Activated CD4-positive, alpha-beta T cell treated with anti-CD3 and anti-CD28 coated beads for 24 hours (primary cell): ENCODE measurements at places on chromosomes 6 and 20.

GRCh38 chr6:97322811-97323210 is 39.8 kb upstream of the MMS22L start:
- no peak for DNase-seq

- no peak for DNase-seq
These were observed 585 bp upstream of the DSE start for GRCh38 chr6:116369964-116370759.

GRCh38 chr20:39381595-39381994 is 419.5 kb downstream of the DHX35 start:
- no peak for DNase-seq

- no peak for DNase-seq
These were observed 67.0 kb upstream of the TMEM181 start for GRCh38 chr6:158492881-158493280.

DNA sequence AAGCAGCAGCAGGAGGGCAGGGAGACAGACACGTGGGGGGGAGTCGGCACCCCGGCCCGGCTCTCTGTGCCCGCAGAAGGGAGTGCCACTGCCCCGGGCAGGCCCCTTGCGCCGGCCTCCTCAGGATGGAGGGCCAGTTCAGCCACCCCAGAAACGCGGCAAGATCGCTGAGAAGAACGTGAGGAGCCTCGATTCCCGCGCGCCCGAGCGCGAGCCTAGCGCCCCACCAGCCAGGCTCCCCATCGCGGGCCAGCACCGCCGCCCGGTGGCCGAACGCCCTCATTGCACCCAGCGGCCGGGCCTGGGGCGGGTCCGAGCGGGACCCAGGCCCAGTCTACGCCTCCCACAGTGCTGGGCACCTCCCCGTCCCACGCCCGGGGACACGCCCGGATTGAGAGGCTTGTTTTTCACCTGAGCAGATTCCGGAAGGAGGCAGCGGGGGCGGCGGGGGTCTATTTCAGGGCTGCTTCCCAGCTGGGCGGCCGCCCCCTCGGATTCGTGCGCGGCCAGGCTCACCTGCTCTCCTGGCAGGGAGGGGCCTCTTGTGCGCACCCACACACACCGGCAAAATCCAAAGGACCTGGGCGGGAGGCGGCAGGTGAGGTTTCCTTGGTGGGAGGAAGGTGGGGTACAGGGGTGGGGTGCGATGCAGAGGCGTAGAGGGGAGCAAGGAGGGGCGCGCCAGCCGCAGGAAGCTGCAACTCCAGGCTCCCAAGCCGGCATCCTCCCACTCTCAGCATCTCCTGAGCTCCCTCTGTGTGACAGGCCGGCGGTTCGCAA is 9.0 kb upstream of the GRM4 start:
- DNase-seq: peak; percentile 65

GRCh38 chr6:113701552-113702254 is 155.4 kb upstream of the MARCKS start:
- no peak for DNase-seq

DNA sequence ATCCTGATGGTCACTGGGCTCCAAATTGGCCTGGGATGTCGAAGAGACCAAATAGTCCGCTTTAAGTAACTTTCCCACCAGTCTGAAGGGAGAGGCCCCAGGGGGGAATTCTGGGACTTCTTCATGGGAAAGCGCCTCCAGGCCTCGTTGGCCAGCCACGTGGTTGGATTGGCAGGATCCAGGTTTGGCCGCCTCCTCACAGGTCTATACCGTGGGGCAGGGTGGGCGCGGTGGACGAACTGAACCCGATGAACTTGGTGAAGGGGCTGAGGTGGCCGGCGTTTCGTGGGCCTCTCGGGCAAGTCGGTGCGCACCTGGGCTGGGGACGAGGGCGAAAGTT is 297 bp downstream of the POM121L2 start:
- no peak for DNase-seq

DNA sequence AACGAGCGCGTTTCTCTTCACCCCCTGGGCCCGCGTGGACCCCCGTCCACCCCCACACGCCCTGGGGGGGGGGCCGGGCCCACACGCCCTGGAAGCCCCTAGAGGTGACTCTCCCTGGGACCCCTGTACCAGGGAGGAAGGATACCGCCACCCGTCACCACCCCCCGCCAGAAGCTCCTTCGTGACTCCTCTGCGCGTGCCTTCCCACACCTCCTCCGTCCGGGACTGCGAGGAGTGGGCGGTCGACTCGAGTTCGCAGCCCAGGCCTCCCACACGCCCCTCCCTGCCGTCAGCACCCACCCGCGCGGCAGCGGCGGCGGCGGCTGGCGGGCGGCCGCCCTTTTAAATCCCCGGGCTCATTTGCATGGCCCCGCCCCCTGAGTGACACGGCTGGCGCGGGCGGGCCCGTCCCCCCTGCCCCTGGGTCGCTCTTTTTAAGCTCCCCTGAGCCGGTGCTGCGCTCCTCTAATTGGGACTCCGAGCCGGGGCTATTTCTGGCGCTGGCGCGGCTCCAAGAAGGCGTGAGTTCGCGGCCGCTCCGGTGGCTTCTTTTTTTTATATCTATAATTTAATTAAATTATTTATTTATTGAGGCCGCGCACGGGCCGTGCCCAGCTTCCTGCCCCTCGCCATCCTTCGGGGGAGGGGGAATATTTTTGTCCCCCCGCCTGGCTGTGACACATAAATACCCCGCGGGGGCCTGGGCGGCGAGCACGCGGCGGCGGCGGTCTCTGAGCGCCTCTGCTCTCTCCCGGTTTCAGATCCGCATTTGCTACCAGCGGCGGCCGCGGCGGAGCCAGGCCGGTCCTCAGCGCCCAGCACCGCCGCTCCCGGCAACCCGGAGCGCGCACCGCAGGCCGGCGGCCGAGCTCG is at the start of gene HMGA1:
HMGA1 (plus strand) TSS at position 431 of the 873 bp plus-strand sequence. CDS start 3,908 bp downstream, outside the sequence.
- DNase-seq: peak; percentile 87

GRCh38 chr6:98971303-98971702 is 23.6 kb upstream of the FBXL4 start:
- DNase-seq: no peak

GRCh38 chr6:27334141-27334540 is 22.1 kb upstream of the POM121L2 start:
- DNase-seq: no peak

GRCh38 chr20:15618912-15619311 is 954.3 kb downstream of the KIF16B start:
- DNase-seq: no peak

GRCh38 chr6:89925826-89926225 is 31.6 kb downstream of the GJA10 start:
- no peak for DNase-seq

DNA sequence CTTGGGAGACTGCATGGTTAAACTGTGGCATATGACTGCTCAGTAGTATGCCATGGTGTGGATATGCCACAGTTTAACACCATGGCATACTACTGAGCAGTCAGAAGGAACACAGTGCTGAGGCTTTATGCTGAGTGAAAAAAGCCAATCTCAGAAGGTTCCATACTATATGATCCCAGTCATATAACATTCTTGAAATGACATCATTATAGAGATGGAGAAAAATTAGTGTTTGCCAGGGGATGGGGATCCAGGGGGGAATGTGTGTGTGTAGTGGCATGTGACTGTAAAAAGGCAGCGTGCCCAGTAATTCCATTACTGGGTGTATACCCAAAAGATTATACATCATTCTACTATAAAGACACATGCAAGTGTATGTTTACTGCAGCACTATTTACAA is 85.8 kb downstream of the FOXF2 start:
- DNase-seq: no peak
